Stimulated activated CD4-positive, alpha-beta T cell treated with anti-CD3 and anti-CD28 coated beads, TNF-alpha, amount 100 ng/mL, for 4 hours (primary cell): ENCODE measurements at places on chromosomes 1 and 21.

DNA sequence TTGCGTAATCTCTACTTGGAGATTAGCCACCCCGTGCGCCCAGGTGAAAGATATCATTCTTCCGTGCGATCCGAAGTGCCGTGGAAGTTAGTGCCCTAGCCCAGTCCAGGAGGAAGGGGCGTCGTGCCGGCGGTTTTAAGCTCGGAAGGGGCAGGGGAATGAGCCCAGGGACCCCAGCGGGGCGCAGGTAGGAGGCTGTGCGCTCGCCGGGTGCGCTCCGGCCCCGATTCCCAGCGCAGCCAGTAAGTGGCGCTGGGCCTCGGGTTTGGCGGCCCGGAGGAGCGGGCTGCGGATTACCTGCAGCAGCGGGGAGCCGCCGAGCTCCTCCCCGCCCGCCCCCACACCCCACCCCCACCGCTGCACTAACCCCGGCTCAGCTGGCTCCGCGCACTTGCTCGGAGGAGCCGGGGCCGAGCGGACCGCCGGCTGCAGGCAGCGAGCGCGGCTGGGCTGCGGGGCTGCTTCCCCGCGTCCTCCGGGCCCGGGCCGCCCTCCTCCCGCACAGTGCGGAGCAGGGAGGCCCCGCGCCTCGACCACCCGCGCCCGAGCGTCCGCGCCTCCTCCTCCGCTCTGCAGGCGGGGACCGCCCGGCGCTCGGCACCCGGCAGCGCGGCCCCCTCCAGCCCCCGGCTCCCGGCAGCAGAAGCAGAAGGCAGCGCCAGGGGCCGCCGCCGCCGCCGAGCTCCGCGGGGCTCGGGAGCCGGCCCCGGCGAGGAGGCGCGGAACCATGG, at the start of gene RYR2:
RYR2 (plus strand) TSS at position 390 of the 731 bp plus-strand sequence; CDS start at position 728, 338 bp downstream.
- no peak for DNase-seq

DNA sequence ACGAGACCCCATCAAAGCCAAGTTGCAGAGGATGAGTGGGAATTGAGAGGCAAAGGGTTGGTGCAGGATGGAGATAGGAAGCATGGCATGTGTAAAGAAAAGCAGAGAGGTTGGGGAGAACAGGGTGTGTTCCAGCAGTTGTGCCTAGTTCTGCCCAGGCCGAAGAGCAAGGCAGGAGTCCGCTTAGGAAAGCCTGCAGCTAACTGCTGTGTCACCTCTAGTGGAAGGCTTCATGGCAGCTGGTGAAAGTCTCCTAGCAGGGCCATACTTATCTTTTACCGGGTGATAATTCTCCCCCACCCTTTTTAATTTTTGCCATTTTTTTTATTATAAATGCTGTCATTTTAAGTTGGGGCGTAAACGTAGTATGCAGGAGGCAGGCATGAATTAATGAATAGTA, 93.6 kb downstream of the NFIA start:
- DNase-seq: no peak

GRCh38 chr1:74652711-74653139, 20.9 kb downstream of the ERICH3 start:
- no peak for DNase-seq

DNA sequence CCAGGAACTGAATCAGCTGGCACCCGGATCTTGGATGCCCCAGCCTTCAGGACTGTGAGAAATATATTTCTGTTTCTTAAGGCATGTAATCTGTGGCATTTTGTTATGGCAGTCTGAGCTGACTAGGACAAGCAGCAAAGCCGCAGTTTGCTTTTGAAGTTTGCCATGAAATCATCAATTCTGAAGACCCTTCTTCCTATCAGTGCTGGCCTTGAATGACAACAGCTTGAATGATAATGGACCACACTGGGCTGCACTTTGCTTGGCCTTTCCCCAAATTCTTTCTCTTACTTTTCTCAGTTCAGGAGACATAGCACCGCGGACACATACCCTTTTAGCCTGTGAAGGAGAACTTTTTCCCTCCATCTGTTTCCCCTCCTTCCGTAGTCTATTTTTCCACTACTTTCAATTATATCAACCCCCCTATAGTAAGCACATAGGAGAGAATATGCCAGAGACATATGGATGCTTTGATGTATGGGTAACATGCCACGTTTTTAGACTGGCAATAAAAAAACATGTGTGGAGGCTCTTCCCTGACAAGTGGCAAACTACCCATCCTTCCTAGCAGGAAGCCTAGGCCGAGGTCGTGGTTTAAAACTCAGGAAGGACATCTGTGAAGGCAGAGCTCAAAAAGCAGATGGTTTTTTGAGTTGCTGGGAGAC, 42.9 kb downstream of the HLX start:
- DNase-seq: no peak

- no peak for DNase-seq
These were observed 147.1 kb downstream of the DNM3 start for GRCh38 chr1:171988243-171988885.

- no peak for DNase-seq
These were observed 34.7 kb downstream of the TUFT1 start for GRCh38 chr1:151574575-151575529.

DNA sequence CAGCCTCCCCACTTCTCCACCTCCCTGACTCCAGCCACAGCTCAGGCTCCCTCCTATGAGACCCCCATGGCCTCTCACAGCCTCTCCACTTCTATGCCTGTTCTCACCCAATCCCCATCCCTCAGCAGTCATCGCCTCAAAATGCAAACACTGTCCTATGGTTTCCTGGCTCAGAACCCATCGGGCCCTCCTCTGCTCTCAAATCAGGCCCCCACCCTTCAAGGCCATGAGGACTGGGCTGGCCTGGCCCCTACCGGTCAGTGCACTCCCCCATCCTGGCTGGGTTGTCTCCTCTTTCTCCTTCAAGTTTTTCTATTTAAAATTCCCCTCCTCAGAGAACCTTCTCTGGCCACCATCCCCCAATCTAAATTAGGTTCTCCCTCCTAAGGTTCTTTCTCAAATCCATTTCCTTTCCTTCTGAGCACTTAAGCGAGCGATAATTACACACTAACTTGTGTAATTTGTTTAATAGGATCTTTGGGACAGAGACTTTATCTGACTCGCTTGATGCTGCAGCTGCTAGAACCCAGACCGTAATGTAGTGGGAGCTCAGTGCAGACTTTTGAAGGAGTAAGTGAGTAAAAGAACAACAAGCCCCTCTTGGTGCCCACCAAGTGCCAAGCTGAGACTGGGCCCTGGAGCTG, 347.2 kb downstream of the MATN1 start:
- DNase-seq: no peak

DNA sequence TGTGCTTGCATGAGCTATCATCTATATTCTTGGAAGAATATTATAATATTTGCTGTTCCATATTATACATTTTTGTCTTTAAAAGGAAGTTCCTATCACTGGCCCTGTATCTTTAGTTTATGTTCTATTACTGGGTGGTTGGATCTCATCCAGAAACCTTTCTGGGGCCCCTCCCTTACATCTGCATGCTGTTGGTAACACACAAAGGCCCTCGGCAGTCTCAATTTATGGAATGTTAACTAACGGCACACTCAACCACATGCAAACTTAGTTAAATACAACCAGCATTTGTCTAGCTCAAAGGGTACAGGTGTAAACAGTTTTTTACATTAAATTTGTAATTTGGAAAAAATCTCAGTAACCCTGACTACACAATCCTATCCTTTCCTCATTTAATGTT, 9.7 kb upstream of the HYI start:
- DNase-seq: no peak

DNA sequence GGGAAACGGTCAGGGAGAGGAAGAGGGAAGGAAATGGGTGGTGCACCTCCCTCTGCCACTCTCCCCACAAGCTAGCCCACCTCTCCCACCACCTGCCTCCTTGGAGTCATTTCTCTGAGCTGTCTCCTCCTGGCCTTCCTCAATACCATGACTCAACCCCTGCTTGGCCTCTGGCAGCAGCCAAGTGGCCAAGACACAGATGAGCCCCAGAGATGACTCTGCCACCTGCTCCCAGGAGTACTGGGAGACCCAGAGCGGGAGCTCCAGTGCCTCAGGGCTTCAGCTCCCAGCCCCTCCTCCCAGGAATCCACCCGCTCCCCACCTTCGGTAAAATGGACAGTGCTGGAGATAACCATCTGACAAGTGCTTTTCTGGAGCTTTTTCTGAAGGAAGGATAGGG, 2.6 kb downstream of the S100A16 start:
- no peak for DNase-seq

- no peak for DNase-seq
These were observed 44.8 kb downstream of the IRF2BP2 start for GRCh38 chr1:234565132-234565531.

GRCh38 chr1:177909416-177909815, 60.4 kb downstream of the SEC16B start:
- DNase-seq: no peak

DNA sequence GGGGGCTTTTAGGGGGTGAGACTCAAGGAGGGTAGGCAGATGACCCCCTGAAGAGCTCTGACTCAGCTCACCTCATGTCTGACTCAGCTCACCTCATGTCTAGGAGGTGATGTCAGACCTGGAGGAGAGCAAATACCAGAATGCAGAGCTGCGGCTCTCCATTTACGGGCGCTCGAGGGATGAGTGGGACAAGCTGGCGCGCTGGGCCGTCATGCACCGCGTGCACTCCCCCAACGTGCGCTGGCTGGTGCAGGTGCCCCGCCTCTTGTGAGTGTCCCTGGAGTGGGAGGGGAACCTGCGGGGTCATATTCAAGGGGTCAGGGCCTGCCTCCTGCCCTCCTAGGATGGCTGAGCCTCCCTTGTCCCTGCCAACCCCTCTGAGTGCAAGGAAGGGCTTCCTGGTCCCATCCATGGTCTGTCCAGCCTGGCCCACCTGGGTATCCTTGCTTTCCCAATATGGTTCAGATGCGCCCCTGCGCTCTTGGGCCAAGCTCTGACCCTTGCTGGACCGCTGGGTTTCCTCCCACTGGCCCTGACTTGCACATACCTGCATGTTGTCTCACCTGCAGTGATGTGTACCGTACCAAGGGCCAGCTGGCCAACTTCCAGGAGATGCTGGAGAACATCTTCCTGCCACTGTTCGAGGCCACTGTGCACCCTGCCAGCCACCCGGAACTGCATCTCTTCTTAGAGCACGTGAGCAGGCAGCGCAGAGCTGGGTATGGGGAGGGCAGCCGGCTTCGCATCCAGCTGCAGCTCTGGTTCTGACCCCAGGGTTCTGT, 9.1 kb downstream of the AMPD2 start:
- no peak for DNase-seq

DNA sequence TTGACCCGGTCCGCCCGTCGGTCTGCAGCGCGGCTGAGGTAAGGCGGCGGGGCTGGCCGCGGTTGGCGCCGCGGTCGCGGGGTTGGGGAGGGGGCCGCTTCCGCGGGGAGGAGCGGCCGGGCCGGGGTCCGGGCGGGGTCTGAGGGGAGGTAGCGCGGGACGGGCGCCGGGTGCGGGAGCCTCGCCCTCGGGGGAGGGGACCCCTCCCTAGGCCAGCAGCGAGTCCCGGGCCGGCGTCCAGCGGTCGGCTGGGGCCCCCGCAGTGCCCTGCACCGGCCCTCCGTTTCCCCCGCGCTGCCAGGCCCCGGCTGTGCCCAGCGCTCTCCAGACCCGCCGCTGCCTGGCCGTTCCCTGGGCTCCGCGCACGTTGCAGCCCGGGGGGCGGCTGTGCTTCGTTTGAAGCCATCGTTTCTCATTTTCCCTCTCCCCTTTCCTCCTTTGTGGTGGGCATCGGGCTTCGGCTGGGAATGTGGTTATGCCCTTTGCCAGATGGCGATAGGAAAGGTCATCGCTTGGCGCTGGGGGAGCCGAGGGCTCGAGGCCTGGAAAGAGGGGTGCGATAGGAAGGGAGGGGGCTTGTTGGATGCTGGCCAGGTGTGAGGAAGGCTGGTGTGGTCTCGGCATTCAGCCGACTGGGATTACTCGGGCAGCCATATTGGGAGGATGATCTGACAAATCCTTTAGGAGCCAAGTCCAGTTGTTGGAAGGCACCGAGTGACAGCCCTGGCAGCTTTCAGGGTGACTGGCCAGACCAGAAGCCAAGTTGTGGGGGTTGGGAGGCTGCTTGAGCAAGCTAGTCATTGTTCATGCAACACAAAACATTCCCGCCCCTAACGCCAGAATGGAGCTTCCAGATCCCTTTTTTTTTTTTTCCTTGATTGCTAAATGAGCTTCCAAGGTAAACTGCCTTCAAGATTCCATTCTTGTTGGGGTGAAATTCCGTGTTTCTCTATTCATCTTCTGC, 753 bp downstream of the KIF1B start:
- DNase-seq: no peak

DNA sequence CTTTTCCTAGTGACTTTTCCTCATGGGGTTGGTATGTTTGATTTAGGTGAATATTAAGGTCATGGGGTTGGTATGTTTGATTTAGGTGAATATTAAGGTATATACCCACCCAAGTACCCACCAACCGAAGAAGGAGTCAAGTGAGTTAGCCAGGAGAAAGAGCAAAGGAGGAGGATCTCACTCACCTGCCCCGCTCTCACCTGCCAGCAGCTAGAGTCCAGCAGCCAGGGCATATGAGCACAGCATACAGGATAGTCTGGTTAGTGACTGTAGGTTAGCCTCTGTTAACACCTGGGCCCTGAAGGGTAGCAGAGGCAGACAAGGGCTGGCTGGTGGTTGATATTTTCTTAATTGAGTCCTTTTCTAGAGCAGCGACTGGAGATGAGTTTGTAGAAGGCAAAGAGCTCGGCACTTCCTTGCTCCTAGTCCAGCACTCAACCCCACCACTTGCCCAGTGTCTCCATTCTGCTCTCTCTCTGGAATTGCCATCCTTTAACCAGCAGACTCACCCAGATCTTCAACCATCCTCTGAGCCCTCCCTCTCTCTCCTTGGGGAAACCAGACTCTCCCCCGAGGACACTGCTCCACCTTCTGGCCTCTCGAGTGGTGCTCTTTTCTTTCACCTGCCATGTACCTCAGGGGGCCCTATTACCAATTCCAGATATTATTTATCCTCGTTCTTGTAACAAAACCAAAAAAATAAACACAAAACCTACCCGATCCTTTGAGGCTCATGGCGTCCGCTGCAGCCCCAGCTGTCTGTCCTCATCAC, 16.3 kb upstream of the DESI2 start:
- DNase-seq: no peak

DNA sequence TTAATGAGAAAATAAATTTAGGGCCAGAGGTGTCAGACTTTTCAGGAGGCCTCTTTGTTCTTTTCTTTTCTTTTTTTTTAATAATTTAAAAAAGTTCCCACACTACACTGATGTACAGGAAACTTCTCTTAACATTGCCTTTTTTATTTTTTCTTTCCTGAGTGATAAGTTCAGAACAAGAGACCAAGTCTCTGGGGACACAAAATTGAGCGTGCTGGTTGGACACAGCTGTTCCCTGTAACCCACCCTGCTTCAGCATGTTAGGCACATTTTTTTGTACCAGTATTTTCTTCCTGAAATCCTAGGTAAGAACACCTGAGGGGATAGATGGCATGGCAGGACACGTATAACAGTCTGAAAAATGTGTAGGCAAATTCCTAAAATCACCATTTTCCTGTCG, 50.1 kb downstream of the PBX1 start:
- DNase-seq: no peak

GRCh38 chr1:30151826-30152225, 571.6 kb downstream of the MATN1 start:
- no peak for DNase-seq

GRCh38 chr1:225477296-225477911, 49.6 kb upstream of the LBR start:
- no peak for DNase-seq

- no peak for DNase-seq
These were observed 61.6 kb downstream of the RNF187 start for GRCh38 chr1:228548788-228549187.
